Type B pancreatic cell (in vitro differentiated cells): ENCODE measurements at places on chromosomes 1 and 21.

GRCh38 chr1:76901158-76901767, 34.0 kb downstream of the ST6GALNAC5 start:
- no peak overlapping the region for H3K4me3 ChIP-seq
- no peak for DNase-seq
- H3K27ac ChIP-seq, result no peak overlapping the region
- H3K36me3 ChIP-seq, result peaks cover 4% of the 10 kb centered on the region
- no peaks in the 10 kb centered on the region for H3K27me3 ChIP-seq
- H3K4me1 ChIP-seq, result no peaks in the 10 kb centered on the region

DNA sequence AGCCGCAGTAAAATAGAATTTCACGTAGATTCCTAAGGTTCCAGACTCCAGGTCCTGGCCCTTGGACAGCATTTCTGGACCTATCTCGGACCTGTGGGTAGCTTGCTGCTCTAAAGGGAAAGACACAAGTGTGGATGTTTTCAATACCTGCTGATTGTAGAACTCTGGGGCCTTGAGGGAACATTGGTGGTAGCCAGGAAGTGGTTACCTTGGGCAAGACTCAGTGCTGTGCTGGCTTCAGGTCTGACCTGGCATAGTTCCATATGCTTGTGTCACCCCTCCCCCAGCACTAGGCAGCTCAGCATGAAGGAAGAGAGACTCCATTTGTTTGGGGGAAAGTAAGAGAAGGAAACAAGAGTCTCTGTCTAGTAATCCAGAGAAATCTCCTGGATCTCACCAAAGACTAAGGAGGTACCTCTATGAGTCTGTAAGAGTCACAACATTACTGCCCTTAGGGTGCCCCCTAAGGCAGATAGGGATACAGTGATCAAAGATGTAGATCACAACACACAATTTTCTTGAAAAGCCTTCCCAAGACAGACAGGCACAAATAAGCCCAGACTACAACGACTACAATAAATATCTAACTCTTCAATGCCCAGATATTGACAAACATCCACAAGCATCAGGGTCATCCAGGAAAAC, 398.8 kb downstream of the TGFB2 start:
- H3K4me1 ChIP-seq, result no peaks in the 10 kb centered on the region
- no peaks in the 10 kb centered on the region for H3K27me3 ChIP-seq
- DNase-seq, result no peak
- no peaks in the 10 kb centered on the region for H3K36me3 ChIP-seq

DNA sequence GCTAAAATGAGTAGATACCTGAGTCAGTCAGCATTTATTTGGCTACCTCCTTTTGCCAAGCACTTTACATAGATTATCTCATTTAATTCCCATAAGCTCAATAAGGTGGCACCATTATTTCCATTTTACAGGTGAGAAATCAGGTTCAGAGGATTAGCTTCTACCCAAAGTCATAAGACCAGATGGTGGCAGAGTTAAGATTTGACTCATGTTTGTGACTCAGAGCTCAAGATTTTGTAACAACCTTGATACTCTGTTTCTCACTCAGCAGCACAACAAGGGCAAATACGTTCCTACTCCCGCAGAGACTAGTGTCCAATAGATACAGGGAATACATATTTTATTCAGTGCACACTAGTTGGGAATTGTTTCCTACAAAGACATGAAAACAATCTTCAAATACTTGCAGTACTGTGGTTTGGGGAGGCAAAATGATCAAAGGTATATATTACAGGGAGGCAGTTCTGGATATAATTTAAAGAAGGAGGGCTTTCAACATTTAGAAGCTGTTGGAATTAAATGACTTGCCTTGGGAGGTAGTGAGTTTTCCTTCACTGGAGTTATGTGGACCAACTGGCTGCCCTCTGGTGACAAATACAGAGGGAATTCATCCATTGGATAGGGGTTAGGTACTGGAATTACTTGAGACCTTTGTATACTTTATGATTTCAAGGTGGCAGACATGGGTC, 3.6 kb downstream of the LEPR start:
- H3K4me1 ChIP-seq, result peaks cover 20% of the 10 kb centered on the region
- H3K36me3 ChIP-seq, result peaks cover 30% of the 10 kb centered on the region
- peak overlapping the region; percentile 2 for H3K27ac ChIP-seq

GRCh38 chr21:42560517-42561179, 47.0 kb downstream of the SLC37A1 start:
- peaks cover 25% of the 10 kb centered on the region for H3K4me1 ChIP-seq
- peak overlapping the region; percentile 0 for H3K27ac ChIP-seq
- H3K4me3 ChIP-seq, result no peak overlapping the region

DNA sequence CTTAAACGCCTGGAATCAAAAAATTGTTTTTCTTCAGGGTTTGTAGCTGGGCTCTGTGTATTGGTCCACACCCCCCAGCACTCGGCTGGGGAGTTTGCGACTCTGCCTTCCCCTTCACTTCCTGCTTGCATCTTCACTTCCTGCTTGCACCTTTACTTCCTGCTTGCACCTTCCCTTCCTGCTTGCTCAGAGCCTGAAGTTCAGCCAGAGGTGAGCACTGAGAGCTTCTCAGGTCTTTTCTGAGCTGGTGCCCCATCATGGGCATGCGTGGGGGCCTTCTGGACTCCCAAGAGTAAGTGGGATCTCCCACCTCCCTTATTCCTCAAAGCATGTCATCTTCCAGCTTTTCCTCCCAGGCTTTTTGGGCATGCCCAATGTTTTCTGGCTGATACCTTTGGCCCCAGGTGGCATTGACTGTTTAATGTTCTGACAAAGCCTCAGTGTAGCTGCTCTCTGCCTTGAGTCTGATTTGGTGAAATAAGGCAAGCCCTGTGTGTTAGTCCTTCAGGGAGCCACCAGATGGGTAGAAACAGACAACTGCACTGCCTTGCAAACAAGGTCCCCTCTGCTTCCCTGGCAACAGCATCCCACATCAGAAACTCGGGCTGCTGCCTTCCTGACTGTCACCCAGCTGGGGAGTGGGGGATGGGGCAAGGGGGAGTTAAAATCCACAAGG, 3.5 kb downstream of the KRTAP10-2 start:
- H3K36me3 ChIP-seq, result peaks cover 6% of the 10 kb centered on the region
- peaks cover 20% of the 10 kb centered on the region for H3K4me1 ChIP-seq
- H3K27ac ChIP-seq, result peak overlapping the region; percentile 71
- no peaks in the 10 kb centered on the region for H3K27me3 ChIP-seq

- peak overlapping the region; percentile 17 for H3K27ac ChIP-seq
- peaks cover 9% of the 10 kb centered on the region for H3K36me3 ChIP-seq
- peaks cover 21% of the 10 kb centered on the region for H3K4me1 ChIP-seq
- H3K4me3 ChIP-seq, result no peak overlapping the region
- H3K27me3 ChIP-seq, result no peaks in the 10 kb centered on the region
Measured at GRCh38 chr1:208150833-208151458, 93.2 kb downstream of the PLXNA2 start.

DNA sequence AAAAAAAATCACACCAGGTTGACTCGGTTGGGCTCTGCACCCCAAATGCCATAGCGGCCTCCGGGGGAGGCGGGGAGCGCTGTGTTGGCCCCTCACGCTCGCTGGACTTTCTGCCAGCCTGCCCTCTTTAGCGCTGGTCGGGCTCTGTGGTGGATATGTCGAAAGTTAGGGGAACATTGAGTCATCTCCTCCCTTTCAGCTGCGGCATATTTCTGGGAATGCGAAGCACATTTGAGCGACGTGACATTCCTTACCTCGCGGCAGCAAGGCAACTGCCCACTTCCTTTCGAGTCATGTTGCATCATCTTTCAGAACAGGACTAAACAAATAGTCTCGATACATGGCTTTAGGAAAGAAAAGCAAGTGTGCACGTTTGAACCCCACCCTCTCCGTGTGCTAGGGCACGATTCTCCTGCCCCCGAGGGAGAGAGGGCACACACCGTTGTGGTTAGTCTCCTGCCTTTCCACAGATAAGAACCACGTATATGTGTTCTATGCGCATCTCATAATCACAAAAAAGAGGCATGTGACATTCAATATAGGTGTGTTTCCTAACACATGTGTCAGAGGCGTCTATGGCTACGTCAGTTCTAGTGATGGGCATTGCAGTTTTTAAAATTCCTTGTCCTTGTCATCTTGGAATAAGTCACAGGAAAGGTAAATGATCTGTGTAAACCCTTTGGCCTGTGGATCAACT, 105.9 kb upstream of the SLC45A1 start:
- no peaks in the 10 kb centered on the region for H3K27me3 ChIP-seq
- H3K27ac ChIP-seq, result peak overlapping the region; percentile 78
- H3K4me3 ChIP-seq, result peak overlapping the region; percentile 7

GRCh38 chr1:184116287-184116686, 64.8 kb downstream of the TSEN15 start:
- no peaks in the 10 kb centered on the region for H3K4me1 ChIP-seq
- no peak overlapping the region for H3K27ac ChIP-seq
- DNase-seq, result no peak
- no peaks in the 10 kb centered on the region for H3K36me3 ChIP-seq
- no peak overlapping the region for H3K4me3 ChIP-seq

DNA sequence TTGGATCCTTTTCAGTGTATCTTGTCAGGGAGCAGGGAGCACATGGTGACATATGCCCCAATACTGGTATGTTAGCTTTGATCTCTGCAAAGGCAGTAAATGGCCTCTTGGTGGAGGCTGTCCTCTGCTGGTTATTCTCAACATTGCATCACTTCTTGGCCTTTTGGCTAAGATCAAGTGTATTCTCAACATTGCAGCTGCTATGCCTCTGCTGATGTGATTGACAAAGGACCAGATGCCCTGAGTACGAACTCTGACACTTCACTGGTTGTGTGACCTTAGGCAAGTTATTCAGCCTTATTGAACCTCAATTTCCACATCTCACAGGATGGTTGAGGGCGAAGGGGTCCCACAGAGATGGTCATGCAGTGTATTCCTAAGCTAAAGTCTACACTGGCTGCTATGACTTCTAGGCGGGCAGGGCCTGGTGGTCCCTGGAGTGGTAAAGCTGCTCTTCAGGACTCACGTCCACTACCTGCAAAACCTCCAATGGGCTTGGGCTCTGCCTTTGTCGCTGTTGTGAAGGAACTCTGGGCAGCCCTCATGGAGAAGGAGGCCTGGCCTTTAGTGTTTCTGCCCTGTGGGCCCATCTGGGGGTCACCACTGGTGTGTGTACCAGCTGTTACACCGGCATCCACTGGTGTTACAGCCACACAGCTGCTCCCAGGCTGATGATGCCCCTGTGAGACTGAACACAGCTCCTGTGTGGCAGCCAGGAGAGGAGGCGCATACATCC, 64.8 kb downstream of the DNTTIP2 start:
- no peak overlapping the region for H3K4me3 ChIP-seq
- H3K36me3 ChIP-seq, result peaks cover 8% of the 10 kb centered on the region
- no peaks in the 10 kb centered on the region for H3K27me3 ChIP-seq
- H3K4me1 ChIP-seq, result peaks cover 52% of the 10 kb centered on the region
- H3K27ac ChIP-seq, result no peak overlapping the region

DNA sequence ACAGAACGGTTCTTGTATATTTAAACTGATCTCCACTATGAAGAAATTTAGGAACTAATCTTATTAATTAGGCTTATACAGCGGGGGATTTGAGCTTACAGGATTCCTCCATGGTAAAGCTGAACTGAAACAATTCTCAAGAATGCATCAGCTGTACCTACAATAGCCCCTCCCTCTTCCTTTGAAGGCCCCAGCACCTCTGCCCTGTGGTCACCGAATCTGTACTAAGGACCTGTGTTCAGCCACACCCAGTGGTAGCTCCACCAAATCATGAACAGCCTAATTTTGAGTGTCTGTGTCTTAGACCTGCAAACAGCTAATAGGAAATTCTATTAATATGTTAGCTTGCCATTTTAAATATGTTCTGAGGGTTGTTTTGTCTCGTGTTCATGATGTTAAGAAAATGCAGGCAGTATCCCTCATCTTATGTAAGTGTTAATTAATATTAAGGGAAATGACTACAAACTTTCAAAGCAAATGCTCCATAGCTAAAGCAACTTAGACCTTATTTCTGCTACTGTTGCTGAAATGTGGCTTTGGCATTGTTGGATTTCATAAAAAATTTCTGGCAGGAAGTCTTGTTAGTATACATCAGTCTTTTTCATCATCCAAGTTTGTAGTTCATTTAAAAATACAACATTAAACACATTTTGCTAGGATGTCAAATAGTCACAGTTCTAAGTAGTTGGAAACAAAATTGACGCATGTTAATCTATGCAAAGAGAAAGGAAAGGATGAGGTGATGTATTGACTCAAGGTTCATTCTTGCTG, 147.2 kb downstream of the NR5A2 start:
- H3K4me3 ChIP-seq, result no peak overlapping the region
- no peaks in the 10 kb centered on the region for H3K27me3 ChIP-seq
- no peaks in the 10 kb centered on the region for H3K36me3 ChIP-seq
- DNase-seq, result no peak
- H3K4me1 ChIP-seq, result no peaks in the 10 kb centered on the region

DNA sequence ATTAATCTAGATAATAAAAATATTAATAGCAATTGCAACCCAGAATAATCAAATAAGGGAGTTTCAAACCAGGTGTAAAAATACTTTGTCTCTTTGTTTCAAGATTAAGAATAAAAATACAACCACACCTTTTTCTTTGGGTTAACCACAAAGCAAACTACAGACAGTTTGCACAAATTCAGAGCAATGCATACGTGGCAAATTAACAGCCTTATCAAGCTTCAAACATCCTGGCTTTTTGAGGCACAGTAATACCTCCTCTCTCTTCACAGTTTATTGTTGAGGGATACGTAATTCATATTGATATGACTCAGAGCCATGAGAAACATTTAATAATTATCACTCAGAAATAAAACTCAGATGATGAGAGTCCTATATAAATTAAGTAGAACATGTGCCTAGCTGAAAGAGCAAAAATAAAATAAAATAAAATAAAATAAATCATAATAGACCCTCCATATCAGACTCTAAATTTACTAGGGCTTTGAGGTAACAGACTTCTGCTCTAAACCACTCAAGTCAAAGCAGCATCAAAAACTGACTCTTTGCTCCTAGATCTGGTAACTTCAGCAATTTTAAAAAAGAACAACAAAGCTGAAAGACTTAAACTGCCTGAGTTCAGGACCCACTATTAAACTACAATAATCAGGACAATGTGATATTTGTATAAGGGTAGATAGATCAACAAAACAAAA, 11.4 kb downstream of the EDEM3 start:
- H3K4me1 ChIP-seq, result peaks cover 20% of the 10 kb centered on the region
- H3K36me3 ChIP-seq, result peaks cover 7% of the 10 kb centered on the region
- H3K27me3 ChIP-seq, result no peaks in the 10 kb centered on the region
- no peak overlapping the region for H3K27ac ChIP-seq

GRCh38 chr1:76257823-76258222, 183.3 kb downstream of the ST6GALNAC3 start:
- no peaks in the 10 kb centered on the region for H3K27me3 ChIP-seq
- DNase-seq, result no peak
- no peak overlapping the region for H3K27ac ChIP-seq

DNA sequence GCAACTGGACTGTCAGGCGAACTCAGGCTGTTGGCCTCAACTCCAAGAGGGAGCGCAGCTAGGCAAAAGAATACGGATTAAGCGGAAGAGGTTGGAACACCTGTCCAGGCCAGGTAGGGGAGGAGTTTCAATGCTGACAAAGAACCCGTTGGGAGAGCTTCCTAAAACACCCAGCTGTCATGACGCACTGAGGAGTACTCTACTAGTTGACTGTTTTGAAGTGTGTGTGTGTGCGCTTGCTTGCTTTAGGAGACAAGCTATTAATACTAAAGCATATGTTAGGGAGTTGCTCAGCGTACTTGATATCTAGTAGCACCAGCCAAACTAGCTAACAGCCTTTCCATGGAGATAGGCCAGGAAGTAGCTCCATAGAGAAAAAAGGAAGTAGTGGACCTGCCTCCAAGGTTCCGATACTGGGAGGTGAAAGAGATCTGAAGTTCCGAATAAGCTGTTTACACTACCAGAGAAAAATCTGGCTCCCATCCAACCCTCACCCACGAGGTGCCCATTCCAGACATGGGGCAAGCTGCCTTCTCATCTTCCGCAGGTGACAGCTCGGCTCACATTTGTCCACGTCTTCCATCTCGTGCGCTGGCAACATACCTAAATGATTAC, 974 bp upstream of the FNBP1L start:
- H3K4me3 ChIP-seq, result peak overlapping the region; percentile 96
- H3K27me3 ChIP-seq, result no peaks in the 10 kb centered on the region
- peak overlapping the region; percentile 93 for H3K27ac ChIP-seq
- DNase-seq, result no peak
- peaks cover 19% of the 10 kb centered on the region for H3K4me1 ChIP-seq
